ENCODE measurements at places on chromosomes 12 and 14.

DNA sequence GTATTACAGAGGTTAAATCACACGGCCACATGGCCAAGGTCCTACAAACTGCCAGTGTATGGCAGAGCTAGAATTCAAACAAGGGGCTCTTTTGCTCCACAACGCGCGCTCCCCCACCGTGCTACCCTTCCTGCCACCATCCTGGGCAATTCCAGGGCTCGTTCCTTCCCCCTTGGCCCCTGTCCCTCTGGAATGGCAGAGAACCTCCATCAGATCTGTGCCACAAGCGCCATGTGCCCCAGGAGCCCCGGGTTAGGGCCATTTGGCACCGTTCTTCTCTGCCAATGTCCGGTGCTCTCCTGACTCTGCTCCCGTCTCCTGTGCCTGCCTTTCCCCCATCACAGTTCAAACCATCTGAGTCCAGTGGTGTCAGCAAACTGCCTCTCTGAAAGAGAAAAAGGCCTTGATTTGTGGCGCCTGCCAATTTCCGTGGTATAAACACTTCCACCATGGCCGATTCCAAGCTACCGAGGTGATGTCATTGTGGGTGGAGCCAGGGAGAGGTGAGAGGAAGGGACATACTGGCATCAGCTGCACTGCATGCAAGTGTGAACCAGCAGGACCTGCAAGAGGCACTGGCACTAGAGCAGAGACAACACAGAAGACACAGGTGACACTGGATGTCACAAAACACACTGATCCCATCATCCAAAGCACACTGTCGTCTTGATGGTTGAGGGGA, 163.1 kb downstream of the CALM1 start:
- DNase-seq, result no peak

DNA sequence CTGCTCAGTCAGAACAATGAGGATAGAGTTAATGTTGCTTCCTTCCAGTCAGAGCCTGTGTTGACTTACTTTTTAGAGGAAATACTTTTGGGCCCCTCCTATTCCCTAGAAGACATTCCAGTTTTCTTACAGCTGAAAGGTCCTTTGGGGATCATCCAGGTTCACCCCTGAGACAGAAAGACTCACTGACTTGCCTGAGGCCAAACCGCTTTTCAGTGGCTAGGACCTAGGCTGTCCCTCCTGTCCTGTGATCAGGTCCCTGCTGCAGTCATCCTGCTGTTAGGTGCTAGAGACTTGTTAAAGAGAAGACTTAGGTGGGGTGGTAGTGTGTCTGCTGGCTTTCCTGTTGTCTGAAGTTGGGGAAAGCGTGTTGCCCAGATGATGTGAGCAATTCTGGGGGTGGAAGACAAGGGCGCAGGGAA, 39.6 kb downstream of the SUSD6 start:
- DNase-seq, result no peak

GRCh38 chr12:50514526-50515276, 9.9 kb downstream of the DIP2B start:
- DNase-seq, result peak; percentile 27

DNA sequence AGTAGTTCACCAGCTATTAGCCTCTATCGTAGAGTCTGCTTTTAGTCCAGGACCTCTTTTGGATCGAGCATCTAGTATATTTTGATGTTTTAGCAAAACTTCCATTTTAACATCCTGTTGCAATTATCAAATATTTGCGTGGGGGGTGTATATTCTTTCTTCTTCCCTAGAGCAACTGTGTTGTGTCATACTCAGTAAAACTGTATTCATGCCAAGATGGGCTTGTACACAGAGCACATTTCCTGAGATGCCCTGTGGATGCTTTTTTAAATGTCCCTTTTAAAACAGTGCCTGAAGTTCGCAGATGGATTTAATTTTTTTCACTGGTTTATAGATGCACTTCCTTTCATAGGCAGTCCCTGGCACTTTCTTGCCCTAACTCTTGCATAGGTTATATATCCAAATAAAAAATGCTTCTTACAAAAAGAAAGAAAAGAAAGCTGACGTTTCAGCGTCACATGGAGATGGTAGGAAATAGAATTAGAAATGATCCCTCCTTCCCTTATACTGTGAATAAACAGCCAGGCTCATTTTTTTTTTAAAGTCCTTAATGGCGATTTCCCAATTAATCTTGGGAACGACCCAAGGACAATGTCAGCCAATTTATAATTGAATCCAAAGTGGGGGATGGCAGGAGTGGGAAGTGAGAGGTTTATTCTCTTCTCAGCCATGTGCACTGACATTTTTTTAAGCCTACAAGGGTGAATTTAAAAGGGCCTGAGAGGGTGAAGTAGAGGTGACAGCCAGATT, 247.0 kb downstream of the SLC41A2 start:
- DNase-seq, result no peak

GRCh38 chr14:102275866-102276265, 29.1 kb downstream of the MOK start:
- DNase-seq, result no peak

DNA sequence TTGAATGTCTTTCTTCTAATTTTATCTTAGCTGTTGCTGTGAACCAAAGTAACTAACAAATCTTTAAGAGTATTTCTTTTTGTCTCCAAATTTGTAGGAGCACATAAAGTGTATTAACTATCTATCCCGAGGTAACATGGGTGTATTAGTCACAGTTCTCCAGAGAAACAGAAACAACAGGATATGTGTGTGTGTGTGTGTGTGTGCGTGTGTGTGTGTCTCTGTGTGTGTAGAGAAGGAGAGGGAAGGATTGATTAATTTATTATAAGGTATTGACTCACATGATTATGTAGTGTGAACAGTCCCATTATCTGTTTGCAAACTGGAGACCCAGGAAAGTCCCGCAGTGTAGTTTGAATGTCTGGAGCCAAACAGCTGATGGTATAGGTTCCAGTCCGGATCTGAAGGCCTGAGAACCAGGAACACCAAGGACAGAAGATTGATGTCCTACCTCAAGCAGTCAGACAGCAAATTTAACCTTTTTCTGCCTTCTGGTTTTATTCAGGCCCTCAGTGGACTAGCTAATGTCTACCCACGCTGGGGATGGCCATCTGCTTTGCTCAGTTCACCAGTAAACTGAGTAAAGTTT, 14.4 kb downstream of the G2E3 start:
- no peak for DNase-seq

- DNase-seq, result no peak
These were observed 163.1 kb downstream of the KLHL28 start for GRCh38 chr14:44798386-44799242.

DNA sequence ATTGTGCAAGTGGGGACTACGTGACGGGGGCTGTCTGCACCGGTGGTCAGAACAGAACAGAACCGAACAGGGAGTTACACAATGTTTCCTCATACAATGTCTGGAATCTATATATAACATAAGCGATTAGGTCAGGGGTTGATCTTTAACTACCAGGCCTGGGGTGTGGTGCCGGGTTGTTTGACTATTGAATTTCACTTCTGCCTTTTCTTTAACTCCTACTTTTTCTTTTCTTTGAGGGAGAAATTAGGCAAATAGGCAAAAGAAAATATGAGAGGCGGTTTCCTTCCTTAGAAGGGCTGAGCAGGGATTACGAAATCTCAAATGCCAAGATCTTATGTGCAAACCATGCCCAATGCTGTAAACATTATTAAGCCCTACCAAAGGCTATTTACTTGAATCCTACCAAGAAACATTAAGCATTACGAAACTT, 140.3 kb downstream of the SLC38A6 start:
- no peak for DNase-seq

GRCh38 chr12:72679147-72679757, 407.1 kb downstream of the TRHDE start:
- DNase-seq, result no peak

GRCh38 chr12:9590441-9590840, 17.3 kb downstream of the KLRB1 start:
- no peak for DNase-seq

- DNase-seq, result no peak
These were observed 60.3 kb downstream of the KLRG1 start for GRCh38 chr12:9049520-9050133.

DNA sequence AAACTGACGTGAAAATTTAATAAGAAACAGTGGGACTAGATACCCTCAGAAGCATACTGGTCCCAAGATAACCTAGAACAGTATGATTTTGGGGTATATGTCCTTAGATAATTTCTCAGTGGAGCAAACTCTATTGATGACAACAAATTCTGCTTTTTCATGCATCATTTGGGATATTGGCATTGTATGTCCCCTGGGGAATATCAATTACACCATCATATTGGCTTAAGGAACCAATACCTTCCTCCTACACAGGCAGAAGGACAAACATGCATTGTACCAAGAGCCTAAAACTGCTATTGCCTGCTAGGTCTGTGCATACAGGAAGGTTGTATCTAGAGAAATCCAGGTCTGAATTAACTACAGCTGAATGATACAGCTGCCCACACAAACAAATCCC, 17.6 kb upstream of the CDH24 start:
- no peak for DNase-seq

GRCh38 chr12:95083938-95084337, 10.5 kb upstream of the NR2C1 start:
- DNase-seq, result no peak

DNA sequence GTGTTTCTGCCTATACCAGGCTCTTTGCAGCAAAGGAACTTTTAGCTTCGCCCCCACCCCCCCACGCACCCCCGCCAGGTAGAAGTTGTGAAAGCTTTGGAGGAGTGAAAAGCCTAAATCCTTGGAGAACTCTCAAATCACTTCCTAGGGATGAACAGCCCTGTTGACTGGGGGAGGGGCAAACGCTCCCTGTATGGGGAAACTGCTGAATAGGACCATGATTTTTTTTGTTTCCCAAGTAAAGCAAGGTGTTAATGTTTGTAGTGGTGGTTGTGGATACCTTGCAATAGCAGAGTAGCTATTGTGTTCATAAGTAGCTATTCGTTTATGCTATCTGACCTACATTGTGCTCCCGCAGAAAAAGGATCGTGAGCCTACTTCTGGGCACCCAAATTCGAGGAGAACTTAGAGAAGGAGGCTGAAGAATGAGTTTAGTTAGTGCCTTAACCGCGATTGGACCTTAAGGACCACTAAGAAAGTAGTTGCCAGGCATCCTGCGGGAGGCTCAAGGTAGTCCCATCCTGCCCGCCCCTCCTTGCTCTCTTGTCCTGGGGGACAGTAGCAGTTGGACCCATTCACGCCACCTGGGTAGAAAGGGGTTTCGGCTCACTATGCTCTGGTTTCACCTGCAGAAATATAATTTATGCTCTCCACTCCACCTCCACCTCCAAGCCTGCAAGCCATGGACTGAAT, 901 bp upstream of the NFKBIA start:
- no peak for DNase-seq

GRCh38 chr12:110861729-110862128, 14.9 kb downstream of the CCDC63 start:
- no peak for DNase-seq

- DNase-seq, result peak; percentile 58
These were observed 275.2 kb upstream of the CRY1 start for GRCh38 chr12:107368586-107368985.

- no peak for DNase-seq
These were observed 25.6 kb upstream of the FGF6 start for GRCh38 chr12:4471256-4471655.

DNA sequence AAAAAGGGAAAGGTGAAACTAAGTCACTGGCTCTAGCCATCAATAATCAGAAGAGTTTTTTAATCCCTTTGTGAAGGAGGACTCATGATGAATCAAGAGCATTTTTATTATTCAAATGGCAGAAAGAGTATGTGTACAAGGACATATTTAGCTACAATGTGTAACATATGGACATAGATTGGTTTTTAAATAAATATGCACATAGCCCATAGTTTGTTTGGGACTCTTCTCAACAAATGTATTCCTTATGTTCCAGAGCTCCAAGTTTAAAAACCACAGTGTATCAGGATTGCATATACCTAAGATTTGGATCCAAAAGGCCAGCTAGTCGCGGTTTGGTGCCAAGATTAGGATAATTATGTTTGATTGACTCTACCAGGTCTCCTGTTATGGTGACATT, 104.2 kb downstream of the C12orf50 start:
- no peak for DNase-seq

DNA sequence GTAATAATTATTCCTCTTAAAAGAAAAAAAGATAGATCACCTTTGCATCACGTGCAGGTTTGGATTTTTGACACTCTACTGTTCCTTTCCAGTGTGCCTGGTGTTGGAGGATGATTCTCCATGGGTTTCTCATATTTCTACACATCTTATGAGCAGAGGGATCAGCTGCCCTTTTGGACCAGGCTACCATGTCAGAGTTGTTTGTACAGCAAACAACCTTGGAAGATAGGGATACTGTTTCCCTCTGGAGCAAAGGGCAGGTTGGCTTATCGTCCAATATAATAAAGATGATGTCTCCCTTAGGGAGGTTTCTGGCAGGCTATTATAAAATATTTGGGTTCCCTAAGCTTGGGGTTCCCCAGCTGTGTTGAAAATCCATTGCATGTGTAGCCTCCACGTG, 42.1 kb downstream of the DAO start:
- DNase-seq, result no peak

DNA sequence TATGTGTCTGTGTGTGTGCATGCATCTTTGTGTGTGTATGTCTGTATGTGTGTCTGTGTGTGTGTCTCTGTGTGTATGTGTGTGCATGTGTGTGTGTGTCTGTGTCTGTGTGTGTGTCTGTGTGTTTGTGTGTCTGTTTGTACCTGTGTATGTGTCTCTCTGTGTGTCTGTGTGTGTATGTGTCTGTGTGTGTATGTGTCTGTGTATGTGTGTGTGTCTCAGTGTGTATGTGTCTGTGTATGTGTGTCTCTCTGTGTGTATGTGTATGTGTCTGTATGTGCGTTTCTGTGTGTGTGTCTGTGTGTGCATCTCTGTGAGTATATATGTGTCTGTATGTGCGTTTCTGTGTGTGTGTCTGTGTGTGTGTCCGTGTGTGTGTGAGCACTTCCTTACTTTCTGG, 39.6 kb upstream of the SMOC1 start:
- DNase-seq, result no peak

- peak; percentile 67 for DNase-seq
These were observed 3.0 kb upstream of the IFI27L2 start for GRCh38 chr14:94132285-94132887.

DNA sequence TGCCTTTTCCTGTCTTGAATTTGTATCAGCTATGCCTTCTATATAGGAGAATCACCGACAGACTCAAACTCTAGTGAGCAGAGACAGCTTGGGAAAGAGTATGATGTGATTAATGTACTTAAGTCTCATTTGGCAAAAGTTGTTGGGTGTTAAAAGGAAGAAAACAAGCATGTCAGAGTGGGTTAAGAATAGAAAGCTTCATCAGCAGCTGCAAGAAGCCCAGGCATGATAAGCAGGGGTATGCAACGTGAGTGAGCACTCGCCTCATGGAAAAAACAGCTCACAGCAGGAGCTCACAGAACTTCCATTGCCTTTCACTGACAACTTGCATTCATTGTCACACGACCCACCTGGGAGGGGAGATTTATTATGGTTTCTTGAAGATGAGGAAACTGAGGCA, 35.9 kb upstream of the WNK1 start:
- no peak for DNase-seq

- no peak for DNase-seq
These were observed 90.0 kb downstream of the NINJ2 start for GRCh38 chr12:573232-573631.

GRCh38 chr12:12542964-12543363, 19.7 kb downstream of the DUSP16 start:
- DNase-seq, result no peak

Measured in activated CD4-positive, alpha-beta memory T cell treated with anti-CD3 and anti-CD28 coated beads, Interleukin-2, amount 10 ng/mL, durations not matched to agents 7 days and 5 days (primary cell).